ENCODE measurements at places on chromosomes 4 and X.

DNA sequence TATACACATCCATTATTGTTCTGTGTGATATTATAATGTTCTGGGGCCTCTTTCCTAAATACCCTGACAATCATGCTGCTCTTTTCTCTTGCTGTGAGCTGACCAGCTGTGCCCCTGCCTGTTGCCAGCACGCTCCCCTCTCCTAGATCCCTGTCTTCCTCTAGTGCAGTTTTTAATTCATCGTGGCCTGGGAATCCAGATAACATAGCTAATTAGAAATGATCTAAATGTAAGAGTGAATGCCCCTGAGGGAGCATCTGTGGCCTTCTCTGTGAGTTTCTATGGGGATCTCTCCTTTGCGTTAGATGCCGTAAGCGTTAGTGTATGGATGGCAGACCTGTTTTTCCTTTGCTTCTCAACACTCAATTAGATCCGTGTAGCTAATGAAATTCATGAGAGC is 434.3 kb downstream of the SPRY1 start:
- no peak for DNase-seq

GRCh38 chr4:38088321-38088720 is 128.1 kb downstream of the PTTG2 start:
- no peak for DNase-seq

DNA sequence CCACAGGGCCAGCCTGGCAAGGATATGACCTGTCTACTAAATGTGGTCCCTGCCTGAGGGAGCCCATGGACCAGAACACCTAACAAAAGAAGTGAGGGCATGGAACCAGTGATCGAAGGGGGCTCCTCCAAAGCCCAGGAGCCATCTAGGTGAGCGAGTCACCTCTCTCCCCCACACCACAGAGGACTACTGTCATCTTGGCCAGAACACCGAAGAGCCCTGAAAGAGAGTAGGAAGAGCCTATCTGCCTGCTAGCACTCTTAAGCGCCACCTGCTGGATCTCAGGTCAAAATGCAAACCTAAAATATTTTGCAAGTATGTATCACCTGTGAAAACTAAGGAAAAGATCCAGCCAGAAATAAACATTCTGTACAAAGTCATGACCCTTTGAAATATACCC is 137.9 kb upstream of the ZXDB start:
- DNase-seq, result no peak

DNA sequence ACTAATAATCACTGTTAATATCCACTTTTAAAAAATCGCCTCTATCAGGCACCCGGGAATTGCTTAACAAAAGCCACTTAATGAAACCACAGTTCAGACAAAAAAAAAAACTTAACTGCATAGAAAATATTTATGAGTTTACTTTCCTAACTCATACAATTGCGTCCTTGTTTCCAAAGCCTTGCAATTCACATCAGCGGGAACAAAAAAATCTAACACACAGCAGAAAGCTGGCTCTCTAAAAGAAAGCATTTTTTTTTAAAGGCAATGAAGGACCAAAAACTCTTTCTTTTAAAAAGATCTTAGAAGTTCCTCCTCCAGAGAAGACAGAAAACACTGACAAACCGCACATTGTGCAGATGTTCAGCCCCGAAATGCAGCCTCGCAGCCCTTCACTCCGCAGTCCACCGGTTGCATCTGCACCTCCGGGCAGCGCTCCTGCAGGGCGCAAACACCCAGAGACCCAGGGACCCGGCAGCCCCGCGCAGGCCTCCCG is 812 bp downstream of the FAT1 start:
- no peak for DNase-seq

- DNase-seq, result no peak
Observed at GRCh38 chrX:110722135-110722534, 73.5 kb downstream of the CHRDL1 start.
